ENCODE measurements at places on chromosomes 3 and 15.

- no peak for DNase-seq
Observed at GRCh38 chr15:65641768-65642475, 20.2 kb downstream of the SLC24A1 start.

DNA sequence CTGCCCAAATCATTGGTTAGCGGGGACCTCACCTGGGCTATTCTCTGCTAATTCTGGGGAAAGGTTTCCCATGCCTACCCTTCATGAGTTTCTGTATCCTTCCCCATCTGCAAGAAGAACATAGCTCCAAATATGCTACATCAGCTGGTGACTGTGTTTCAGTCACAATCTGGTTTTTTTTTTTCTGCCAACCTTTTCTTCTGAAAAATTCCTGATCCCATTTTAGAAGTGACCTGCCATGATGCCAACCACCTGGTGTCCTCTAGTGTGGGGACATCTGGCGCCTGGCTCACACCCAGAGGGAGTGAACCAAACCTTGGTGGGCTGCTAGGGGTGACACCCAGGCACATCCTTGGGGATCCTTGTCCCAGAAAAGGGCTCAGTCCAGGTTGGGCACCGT lies 76.1 kb downstream of the CHRD start:
- DNase-seq: no peak

- no peak for DNase-seq
Observed at GRCh38 chr3:195558602-195559001, 15.5 kb upstream of the PPP1R2 start.

DNA sequence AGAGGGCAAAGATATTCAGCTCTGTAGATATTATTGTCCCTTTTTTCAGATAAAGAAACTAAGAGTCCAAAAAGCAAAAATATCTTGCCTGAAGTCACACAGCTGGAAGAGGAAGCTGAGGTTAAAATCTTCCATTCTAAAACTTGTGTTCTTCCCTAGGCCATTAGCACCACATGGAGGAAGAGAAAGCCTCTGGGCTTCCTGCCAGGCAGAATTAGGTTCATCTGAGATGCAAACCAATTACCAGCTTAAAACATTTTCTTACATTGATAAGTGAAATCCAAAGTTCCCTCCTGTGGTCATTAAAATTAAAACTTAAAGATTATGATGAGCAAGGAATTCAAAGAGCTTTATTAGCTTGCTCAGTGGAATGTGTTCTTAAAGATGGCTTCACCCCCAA lies 235.3 kb upstream of the SETMAR start:
- DNase-seq: no peak

DNA sequence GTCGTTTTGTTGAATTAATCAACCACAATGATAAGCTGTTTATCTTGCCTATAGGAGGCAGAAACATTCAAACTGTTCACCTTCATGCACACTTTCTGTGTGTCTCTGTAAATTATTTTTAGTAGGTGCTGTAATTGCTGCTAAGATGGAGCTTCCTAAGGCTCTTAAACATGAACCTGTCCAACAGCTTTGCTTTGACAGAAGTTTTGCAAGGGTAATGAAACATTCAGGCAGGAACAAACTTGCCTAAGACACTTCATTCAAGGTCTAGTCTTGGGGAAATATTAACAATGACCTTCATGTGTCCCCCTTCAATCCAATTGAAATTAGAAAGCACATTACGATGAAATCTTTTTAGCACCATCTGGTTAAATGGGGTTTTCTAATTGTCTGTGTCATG lies 156.1 kb downstream of the DIPK2A start:
- DNase-seq: no peak

- no peak for DNase-seq
Observed at GRCh38 chr3:79767194-79767904, 449 bp downstream of the ROBO1 start.

DNA sequence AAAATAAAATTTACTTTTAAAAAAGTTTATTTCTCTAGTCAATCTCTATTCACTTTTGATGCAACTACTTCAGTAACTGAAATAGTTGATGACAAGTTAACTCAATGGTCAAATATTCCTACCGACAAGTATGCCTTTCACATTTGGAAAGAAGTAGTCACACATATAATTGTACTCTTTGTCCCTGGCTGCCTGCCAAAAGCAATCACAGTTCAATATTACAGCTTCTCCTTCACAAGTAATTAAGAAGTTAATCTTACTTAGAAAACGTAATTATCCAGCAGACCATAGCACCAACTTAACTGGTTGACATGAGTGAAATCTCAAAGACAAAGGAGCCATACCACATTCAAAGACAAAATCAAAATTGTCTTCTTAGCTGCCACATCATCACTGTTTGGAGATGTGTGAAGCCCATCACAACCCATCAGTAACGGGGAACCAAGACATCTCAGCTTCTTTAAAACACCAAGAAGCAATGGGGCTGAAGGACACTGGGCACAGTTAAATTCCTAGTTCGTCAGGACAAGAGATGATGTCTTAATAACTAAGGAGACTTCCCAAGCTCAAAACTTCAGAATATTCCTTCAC lies 86.1 kb downstream of the PLCH1 start:
- DNase-seq: no peak

GRCh38 chr15:70698836-70699390 lies 64.4 kb downstream of the UACA start:
- DNase-seq: no peak

DNA sequence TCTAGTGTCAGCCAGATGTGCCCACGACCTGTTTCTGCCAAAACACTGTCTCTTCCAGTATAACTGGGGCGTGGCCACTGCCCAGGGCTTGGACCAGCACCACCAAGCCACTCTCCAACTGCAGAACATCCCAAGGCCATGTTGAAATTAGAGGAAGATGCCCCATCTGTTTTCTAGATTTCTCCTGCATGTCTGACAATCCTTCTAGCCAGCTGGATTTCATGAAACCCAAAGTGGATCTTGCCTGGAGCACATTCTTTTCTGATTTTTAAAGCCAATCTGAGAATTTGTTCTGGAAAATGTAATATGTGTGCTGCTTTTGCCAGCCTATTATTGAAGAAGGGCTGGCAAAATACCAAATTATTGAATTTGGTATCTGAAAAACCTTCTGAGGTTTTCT lies 182.5 kb downstream of the SLCO3A1 start:
- no peak for DNase-seq

DNA sequence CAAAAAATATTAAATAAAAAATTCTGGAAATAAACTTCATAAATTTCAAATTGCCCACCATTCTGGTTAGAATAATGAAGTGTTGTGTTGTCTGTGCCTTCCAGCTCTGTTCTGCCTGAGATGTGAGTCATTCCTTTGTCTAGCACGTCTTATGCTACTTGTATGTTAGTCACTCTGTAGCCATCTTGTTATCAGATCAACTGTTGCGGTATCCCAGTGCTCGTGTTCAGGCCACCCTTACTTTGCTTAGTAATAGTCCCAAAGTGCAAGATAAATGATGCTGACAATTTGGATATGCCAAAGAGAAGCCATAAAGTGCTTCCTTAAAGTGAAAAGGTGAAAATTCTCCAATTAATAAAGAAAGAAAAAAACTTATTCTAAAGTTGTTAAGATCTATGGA lies 527.5 kb downstream of the NAALADL2 start:
- no peak for DNase-seq

DNA sequence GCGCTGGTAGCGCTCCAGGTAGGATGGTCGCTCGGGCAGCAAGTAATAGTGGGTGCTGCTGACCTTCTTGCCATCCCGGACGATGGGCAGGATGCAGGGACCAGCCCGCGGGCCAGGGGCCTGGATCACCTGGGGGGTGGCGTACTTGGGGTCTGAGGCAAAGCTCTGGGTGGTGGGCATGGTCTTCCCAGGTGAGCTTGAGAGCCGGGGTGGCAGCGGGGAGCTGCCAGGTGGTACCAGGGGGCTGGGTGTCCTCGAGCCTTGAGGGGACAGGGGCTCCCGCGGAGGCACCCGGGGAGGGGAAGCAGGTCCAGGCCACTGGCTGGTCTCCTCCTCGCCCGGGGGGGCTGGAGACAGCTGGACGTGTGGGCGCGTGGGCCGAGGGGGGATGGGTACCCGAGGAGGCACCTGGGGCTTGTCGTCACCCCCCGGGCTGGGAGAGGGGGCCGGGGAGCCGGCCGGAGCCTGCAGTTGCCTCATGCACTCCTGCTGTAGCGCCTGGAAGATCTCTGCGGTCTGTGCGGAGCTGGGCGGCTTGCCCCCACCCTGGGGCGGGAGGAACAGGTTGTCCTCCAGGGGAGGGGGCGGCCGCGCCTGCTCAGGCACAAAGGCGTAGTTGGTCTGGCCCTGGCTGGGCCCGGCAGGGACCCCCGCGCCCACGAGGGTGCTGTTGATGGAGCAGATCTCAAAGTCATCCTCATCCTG lies 40.6 kb downstream of the TNK2 start:
- DNase-seq: no peak

DNA sequence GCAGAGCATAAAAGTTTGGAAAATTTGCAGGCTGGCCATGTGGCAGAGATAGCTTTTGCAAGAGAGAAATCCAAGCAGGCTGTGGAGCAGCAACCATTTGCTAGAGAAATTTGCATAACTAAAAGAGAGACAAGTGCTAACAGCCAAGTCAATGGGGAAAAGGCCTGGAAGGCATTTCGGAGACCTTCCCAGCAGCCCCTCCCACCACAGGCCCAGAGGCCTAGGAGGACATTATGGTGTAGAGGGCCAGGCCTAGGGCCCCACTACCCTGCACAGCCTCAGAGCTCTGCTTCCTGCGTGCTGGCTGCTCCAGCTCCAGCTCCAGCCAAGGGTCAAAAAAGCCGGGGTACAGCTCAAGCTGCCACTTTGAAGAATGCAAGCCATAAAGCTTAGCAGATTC lies 82.7 kb downstream of the MYO5A start:
- DNase-seq: no peak

GRCh38 chr15:75151214-75152128 lies 50.2 kb upstream of the C15orf39 start:
- no peak for DNase-seq

DNA sequence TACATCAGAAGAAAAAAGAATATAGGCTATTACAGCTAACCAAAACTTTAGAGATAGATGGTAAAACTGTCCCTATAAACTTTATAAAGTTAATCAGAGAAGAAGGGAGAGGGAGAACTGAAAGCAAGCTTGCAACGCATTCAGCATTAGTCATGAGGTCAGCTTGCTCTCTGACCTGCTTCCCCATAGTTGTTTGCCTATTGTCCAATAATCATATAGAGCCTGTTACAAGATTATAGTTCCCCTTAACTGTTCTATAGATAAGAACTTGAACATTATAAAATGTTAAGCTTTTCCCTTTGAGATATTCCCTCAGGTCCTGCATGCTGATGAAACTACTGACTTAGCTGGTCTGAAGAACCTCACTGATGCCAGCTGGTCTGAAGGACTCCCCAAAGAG lies 74.5 kb downstream of the CPNE4 start:
- DNase-seq: no peak

- DNase-seq: no peak
Observed at GRCh38 chr3:44208568-44208967, 33.1 kb upstream of the TOPAZ1 start.

DNA sequence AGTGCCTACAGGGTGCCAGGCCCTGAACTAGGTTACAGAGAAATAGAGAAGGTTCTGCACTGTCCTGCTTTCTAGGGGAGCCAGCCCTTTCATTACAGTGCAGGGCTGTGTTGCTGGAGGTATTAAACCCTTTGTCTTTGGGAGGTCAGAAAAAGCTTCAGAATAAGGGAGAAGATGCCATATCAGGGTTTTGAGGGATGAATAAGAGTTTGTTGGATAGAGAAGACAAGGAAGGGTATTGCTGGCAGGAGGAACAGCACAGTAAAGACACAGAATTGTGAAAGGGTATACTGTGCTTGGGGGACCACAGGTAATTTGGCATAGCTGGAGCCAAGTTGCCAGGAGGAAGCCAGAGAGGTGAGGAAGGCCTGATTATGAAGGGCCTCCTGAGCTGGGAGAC lies 23.0 kb downstream of the NOX5 start:
- no peak for DNase-seq

DNA sequence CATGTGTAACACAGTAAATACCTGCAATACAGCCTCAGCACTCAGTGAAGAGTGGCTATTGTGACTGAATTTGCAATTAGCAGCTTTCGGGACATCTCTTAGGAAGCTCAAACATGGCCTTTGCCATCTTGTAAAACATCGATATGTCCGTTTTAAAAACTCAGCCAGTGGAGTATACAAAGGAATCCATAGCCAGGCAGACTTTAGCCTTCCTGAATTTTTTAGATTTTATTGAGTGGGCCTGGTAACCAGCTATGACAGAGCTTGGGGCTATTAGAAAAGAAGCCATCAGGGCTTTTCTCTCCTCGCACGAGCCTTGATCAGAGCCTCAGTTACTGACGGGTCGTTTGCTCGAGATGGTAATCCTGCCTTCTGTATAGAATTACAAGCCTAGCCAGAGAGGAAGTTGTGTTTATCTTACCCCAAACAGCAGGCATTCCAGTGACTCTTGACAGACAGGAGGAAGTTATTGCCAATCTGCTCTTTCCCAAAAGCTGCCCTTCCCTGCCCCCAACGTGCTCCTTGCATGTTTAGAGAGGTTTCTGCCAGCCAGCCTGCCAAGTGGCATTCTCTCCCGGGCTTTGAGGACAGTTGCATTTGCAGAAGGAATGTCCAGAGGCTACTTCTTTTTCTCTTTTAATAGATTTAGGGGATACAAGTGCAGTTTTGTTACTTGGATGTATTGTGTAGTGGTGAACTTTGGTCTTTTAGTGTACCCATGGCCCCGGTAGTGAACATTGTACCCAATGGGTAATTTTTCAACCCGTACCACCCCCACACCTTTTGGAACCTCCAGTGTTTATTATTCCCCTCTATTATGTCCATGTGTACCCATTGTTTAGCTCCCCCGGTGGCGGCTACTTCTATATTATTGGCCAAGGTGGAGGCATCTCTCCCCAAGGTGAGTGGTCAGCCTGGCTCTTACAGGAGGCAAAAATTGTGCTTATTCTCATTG lies 40.6 kb downstream of the ITPR1 start:
- DNase-seq: no peak

- DNase-seq: no peak
Observed at GRCh38 chr3:171459137-171459941, 866 bp downstream of the TNIK start.

DNA sequence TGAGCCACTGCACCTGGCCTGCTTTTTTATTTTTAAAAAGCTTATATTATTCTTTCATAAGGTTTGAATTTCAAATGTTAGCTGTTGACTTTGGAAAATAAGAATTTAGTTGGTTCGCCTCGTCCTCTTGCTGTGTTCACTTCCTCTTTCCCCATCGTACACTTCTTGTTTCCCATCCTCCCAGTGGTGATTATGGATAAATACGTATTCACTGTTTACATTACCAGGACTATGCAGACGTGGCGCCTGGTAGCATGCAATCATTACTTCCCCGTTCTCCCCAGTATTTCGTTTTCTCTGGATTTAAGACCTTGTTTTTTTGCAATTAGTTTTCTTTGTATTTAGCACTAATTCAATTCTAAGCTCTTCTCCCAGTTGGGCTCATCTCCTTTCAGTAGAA lies 70.1 kb downstream of the LMLN start:
- DNase-seq: no peak

DNA sequence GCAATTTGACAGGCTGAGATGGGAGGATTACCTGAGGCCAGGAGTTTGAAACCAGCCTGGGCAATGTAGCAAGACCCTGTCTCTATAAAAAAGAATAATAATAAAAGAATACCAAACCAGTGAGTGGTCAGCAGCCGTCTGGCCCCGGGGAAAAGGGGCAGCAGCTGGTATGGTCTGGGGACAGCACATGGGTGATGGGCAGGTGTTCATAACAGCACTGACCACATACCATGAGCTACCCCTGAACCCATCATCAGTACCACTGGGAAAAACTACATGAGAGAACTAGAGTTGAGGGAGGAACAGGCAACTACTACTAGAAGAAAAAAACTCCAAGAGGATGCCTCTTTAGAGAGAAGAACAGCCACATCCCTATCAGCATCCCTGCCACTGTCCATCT lies 40.7 kb downstream of the ARHGEF3 start:
- DNase-seq: no peak
